ENCODE measurements at places on chromosomes 13 and 19. TPM values are rescaled to one million over a fixed set of nuclear protein-coding genes. Genes with fewer than 3 reads are reported as not detected.

The KASH5 gene
- total RNA-seq: not detected

The NCAN gene
- not detected for total RNA-seq

The IZUMO1 gene
- not detected for total RNA-seq

The OR1I1 gene
- not detected for total RNA-seq

All from cardiac atrium fibroblast (primary cell).